ENCODE measurements at places on chromosomes 11 and 22. TPM values are rescaled to one million over a fixed set of nuclear protein-coding genes. Genes with fewer than 3 reads are reported as not detected.

- no peaks in the 10 kb centered on the region for H3K36me3 ChIP-seq
- DNase-seq = no peak
Observed at GRCh38 chr11:21897752-21898151, 295.1 kb upstream of the ANO5 start.

GRK3 gene
- 31.9 TPM for total RNA-seq

GRCh38 chr22:46425016-46425415, 89.5 kb downstream of the TRMU start:
- no peak for DNase-seq
- H3K27me3 ChIP-seq = no peaks in the 10 kb centered on the region
- no peak overlapping the region for H3K4me3 ChIP-seq
- H3K4me1 ChIP-seq = peaks cover 16% of the 10 kb centered on the region
- peak overlapping the region; percentile 55 for H3K27ac ChIP-seq

SEC14L2 gene
- total RNA-seq = 15.3 TPM

DNA sequence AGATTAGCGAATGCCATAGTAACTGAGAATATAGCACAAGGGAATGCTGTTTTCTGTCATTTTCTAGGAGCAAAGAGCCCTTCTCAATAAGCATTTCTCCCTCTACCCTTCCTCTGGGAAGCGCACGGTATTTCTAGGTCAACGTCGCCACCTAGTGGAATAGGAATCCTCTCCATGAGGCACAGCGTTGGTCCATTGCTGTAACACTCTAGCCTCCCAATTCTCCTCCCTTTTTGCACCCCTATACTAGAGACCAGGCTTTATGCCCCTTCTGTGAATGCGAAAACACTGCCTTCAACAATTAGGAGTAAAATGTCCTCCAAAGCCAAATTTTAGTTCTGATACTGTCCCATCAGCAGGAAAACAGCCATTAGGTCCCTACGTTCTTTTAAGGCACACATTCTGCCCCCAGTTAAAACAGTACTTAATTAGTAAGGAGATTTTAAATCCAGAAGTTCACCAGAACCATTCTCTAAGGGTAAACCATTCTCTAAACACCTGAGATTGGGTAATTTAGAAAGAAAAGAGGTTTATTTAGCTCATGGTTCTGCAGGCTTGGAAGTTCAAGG, 12.8 kb upstream of the HYLS1 start:
- peak; percentile 50 for DNase-seq
- no peak overlapping the region for H3K27ac ChIP-seq
- H3K4me1 ChIP-seq = no peaks in the 10 kb centered on the region

DNA sequence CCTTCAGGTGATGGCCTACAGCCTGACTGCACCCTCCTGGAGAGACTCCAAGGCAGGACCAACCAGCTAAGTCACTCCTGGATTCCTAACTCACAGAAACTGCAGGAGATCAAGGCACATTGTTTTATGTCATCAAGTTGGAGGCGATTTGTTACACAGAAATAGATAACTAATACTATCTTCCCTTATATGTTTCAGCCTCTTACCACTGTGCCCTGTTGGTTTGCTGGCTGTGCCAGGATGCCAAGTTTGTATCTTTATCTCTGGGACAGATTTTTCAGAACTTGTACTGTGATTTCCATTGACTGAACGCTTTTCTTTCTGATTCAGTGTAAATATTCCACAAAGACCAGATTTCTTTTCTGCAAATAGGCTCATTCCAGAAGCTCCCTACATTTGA, 76.2 kb upstream of the OPCML start:
- H3K36me3 ChIP-seq = peaks cover 4% of the 10 kb centered on the region
- H3K27ac ChIP-seq = no peak overlapping the region
- H3K27me3 ChIP-seq = no peaks in the 10 kb centered on the region
- no peaks in the 10 kb centered on the region for H3K4me1 ChIP-seq
- no peak for DNase-seq

Data from activated T-cell treated with anti-CD3 and anti-CD28 coated beads, Interleukin-2, amount 50 U/mL, for 72 hours (primary cell).